Epithelial cell of prostate (primary cell): ENCODE measurements at places on chromosomes 16 and 17.
A peak's percentile ranks its signal among the peaks of the same experiment; 100 is the strongest.

DNA sequence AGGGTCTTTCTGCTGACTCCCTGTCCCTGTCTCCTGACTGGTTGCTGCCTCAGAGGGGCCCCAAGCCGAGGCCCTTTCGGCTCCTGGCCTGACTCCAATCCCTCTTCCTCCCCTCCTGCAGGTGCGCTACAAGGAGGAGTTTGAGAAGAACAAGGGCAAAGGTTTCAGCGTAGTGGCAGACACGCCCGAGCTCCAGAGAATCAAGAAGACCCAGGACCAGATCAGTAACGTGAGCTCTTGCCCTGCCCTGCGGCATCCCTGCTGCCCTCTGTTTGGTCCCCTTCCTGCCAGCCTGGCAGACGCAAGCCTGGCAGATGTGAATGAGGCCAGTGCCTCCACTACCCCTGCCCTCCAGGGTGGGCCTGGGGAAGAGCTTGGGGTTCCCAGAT lies 27.1 kb upstream of the LASP1NB start:
- DNase-seq: no peak

GRCh38 chr16:54143934-54144571 lies 142.5 kb downstream of the IRX3 start:
- no peak for DNase-seq

GRCh38 chr17:48505788-48506187 lies 25.0 kb downstream of the HOXB1 start:
- DNase-seq: peak; percentile 66

DNA sequence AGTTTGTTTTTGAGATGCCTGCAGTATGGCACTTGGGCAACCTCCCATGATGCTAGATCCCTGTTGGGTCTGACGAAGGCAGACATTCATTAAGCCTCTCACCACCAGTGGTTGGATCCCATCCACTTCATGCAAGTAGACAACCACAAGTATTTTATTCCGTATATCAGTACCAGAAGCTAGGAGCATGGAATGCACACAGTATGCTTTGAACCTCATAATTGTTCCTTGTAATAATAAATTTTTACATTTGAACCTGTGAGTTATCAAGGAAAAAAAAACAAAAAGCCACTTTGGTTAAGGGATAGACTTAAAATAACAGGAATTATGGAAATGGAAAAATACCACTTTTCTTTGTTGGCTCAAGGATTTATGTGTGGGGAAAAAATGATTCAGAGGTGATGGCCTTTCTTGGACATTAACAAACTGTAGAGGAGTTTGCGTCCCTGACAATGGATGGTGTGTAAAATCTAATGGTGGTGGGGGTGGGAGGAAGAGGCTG lies 107.1 kb upstream of the KCNJ16 start:
- DNase-seq: no peak

DNA sequence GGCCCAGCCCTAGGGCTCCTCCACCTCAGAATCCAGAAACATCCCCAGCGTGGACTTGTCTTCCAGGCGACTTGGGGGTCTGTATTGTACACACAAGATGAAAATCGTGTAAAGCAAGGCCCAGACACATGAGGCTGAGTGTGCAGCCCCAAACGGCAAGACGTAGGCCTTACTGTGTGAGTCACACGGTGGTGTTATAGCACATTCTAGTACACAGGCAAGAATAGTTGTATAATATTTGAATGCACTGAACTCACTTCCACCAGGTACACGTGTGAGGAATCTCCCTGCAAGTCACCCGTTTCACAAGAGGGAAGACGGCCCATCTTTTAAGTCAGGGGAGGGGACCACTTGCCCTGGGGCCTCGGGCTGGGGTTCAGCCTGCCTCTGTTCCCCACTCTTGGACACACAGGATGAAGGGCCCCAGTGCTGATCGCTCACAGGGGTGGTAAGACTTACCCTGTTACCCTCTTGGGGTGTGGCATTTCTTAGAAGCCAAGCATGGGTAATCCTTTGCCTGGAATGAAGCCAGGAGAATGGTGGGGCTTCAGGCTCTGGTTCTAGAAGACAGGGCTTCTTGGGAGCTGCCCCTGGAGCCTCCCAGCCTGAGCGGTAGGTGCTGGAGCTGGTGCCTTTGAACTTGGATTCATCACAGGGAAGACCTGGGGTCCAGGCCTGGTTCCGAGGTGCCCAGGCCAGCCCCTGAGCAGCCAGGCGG lies 71.3 kb downstream of the SREBF1 start:
- DNase-seq: no peak

DNA sequence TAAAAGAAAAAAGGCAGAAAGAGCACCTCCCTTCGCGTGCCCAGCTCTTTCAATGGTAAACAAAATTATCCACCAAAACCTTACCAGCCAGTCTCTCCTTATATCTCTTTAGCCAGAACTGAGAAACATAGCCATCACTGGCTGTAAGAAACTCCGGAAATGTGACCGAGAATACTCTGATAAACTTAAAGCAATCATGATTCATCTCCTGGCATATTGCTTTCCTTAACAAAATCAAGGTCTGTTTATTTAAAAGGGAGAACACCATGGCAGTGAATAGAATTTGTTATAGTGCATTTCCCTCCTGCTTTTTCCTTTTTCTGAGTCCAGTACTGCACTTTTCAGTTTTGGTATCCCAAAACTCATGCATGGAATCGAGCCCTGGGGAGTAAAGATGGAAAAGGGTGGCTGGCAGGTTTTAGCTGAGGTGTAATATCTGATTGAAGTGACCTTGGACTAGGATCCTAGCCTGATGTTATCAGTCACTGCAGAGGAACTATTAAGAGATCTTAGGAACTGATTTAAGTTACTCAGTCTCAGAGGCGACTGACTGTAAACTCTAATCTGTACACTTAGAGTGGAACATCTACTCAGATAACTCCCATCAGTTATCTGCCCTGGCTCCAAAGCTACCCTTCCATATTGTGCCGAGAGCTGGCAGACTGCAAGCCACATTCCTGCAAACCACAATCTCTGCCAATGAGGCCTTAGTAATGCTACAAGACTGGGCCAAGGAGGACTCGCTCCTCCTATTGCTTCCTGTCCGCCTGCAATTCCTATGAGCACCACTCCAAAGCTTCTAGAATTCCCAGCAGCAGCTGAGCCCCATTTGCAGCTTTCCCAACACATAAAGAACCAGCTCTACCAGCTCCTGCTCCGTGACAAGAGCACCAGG lies 7.4 kb upstream of the COX10 start:
- DNase-seq: peak; percentile 31

DNA sequence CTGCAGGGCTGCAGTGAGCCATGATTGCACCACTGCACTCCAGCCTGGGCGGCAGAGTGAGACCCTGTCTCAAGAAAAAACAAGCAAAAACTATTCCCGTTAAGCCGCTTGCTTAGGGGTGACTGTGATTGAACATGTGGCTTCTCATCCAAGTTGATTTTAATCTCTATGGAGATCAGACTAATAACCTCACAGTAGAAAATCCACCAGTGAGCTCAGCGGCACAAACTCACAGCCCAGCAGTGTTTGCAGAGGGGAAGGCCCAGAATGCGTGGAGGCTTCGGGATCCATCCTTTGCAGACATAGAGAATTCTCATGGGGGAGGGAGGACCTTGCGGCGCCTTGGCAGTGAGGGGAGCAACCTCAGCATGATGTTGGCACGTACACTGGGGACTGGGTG lies 7.4 kb downstream of the BANP start:
- DNase-seq: no peak

- no peak for DNase-seq
These were observed 175.5 kb downstream of the PRKCB start for GRCh38 chr16:24011237-24011636.

DNA sequence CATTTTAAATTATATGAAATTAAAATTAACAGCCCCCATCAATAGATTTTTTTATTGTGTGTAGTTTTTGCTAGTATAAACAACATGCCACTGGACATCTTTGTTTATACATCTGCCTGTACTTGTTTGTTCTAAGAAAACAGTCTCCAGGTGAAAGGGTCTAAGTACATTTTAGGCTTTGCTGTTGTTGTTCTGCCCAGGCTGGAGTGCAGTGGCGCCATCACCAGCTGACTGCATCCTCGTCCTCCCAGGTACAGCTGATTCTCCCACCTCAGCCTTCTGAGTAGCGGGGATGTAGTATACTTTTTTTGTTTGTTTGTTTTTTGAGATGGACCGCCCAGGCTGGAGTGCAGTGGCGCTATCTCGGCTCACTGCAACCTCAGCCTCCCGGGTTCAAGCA lies 25.5 kb downstream of the C17orf58 start:
- no peak for DNase-seq

DNA sequence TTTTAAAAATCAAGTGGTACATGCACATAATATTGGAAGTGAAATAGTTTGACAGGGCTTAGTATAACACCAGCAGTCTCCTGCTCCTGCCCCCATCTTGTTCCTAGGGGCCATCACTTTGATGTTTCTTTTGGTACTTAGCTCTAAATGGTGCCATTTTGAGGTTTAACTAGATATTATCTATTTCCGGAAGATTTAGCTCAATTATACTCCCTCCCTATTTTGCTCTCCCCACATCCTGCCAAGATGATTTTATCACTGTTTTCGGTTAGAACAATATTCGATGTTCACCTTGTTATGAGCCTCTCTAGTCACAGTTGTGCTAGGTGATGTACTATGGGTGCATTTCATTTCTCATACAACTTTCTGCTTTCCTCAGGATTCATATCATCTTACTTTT lies 20.0 kb upstream of the SLC35G3 start:
- no peak for DNase-seq

GRCh38 chr17:41734949-41735313 lies 488 bp upstream of the HAP1 start:
- no peak for DNase-seq

- DNase-seq: no peak
These were observed 22.6 kb downstream of the STAT5B start for GRCh38 chr17:42253578-42253977.

GRCh38 chr16:48332978-48333377 lies 52.2 kb downstream of the SIAH1 start:
- no peak for DNase-seq

GRCh38 chr16:66335704-66336329 lies 30.7 kb upstream of the CDH5 start:
- no peak for DNase-seq

DNA sequence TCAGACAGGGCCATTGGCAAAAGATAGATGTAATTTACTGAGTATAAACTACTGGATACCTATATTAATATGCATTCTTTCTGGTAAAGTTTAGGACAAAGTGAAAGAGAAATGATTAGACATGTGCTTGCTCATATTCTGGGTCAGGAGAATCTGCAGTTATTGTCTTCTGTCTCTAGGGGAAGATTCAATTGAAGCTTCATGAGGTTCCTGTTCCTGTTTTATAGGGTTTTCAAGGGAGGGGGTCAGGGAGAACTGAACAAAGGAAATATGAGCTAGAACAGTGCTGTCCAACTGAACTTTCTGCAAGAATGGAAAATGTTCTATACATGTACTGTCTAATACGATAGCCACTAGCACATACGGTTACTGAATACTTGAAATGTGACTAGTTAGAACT lies 59.3 kb upstream of the CORO6 start:
- DNase-seq: no peak

DNA sequence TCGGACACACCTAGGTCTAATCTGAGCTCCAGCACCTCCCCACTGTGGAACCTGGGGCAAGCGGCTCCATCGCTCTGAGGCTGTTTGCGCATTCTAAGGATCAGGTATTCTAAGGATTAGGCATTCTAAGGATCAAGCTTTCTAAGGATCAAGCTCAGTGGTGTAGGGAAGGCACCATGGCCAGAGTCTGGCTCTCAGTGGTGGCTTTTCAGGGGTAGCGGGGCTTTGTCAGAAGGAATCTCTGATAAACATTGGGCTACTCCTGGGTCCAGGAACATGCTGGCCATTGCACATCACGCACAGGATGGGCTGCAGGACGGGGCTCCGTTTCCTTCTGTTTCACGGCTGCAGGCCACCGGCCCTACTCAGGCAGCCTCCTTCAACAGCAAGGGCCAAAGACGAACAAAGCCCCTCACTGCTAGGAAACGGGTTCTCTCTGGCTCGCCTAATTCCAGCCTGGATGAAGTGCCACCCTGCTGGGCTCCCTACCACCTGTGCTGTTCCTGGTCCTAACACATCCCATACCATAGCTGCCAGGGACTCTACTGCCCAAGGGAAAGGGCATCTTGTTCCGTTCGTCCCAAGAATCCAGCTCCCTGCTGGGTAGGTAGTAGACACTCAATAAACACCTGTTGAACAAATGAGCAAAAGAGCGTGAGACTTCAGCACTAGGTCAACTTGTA lies 5.5 kb downstream of the C1QTNF1 start:
- DNase-seq: no peak

- DNase-seq: no peak
These were observed 211.5 kb upstream of the TNRC6C start for GRCh38 chr17:77746896-77747554.

DNA sequence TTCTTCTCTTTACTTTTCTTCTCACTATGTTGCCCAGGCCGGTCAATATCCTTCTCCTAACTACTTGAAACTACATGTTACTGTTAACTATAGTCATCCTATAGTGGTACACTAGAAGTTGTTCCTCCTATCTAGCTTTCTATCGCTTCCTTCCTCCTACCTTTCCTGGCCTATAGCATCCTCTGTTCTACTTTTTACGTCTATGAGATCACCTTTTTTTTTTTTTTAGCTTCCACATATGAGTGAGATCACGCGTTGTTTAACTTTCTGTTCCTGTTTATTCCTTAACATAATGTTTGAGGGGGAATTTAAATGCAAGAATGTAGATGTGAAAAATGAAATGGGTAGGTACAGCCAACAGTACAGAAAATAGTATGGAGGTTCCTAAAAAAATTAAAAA lies 30.5 kb upstream of the YPEL2 start:
- DNase-seq: no peak

- DNase-seq: no peak
These were observed 17.4 kb upstream of the RAB11FIP4 start for GRCh38 chr17:31374094-31374447.

DNA sequence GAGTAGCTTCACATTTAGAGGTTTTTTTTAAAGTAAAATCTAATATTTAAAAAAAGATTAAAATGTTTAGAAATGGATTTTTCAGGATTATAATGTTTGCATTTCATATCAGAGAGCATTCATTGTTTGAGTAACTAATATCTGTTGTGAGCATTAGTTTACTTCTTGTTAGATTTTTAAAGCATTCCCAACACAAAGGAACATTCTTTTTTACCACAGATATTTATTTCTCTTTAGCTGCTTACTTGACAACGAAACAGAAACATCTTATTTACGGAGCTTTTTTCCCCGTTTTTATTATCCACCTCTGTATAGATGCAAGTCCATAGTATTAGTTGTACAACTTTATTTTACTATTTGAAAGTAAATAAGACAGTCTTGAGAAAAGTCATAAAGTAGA lies 53.0 kb downstream of the NFAT5 start:
- DNase-seq: no peak

DNA sequence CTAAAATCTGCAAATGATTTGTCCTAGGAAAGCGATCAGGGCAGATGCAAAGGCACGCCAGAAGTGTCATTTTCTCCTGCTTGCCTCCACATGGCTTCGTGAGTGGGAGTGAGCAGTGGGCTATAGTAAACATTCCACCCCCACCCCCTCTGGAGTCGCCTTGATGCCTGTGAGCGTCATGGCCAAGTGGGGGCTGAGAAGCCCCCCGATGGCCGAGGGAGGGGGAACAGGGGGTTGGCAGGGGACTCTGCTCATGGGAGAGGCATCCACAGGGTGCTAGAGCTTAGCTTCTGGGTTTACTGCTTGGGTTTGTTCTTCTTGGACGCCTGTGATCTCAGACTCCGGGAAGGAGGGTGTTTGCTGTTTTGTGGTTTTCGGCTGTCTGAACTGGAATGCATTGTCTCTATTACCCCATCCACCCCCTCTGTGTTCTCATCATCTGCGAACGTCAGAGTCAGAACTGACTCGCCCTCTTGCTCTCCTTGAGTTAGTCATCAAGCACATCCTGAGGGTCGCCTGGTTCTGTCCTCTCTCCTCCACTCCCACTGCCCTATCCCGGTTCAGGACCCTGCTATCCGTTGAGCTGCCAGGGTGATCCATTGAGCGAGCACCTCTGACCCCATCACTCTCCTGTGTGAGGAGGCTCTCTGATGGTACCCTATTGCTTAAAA lies 15.4 kb downstream of the TNS4 start:
- DNase-seq: peak; percentile 89
